ENCODE measurements at places on chromosomes 1 and 21.

DNA sequence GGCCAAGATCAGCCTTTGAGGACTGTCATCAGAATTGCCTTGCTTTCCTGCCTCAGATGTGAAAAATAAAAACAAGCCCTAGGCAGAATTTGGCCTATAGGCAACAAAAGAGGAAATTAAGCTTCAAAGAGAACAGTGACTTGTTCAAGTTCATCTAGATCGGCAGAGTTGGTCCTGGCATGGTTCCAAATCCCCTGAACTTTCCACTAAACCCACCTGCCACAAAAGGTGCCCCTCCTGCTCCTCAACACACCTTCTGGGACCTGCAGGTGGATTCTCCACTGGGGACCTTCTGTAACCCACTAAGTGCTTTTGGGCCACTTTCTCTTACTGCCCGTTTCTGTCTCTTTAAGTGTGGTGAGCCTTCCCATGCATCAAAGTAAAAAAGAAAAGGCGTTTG lies 42.5 kb upstream of the LRRN2 start:
- no peak for DNase-seq

- DNase-seq: no peak
Observed at GRCh38 chr1:230119340-230119739, 52.3 kb downstream of the GALNT2 start.

- no peak for DNase-seq
Observed at GRCh38 chr1:92655197-92655801, 129.6 kb downstream of the EVI5 start.

DNA sequence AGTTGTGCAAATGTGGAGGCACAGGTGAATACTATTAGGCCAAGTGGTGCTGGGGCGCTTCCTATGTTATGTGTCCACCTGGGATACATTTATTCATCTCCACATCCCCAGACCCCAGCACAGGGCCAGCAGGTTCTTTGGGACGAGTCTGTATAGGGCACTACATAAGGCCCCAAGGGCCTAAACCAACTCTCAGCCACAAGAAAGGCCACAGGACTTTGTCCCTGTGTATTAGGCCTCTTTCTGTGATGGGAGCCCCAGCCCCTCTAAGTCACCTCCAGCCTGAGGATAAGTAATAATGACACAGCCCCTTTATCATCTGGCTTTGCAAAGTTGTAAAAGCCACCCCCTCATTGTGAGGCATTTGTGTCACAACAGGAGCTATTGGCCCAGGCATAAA lies 79.2 kb upstream of the CD1D start:
- DNase-seq: no peak

GRCh38 chr1:91894036-91894761 lies 8.2 kb upstream of the TGFBR3 start:
- no peak for DNase-seq

GRCh38 chr1:18637962-18638834 lies 7.6 kb downstream of the PAX7 start:
- no peak for DNase-seq

GRCh38 chr1:62230718-62231117 lies 36.1 kb downstream of the L1TD1 start:
- no peak for DNase-seq

GRCh38 chr1:170310014-170310405 lies 164.3 kb downstream of the NTMT2 start:
- DNase-seq: no peak

GRCh38 chr1:21234779-21235178 lies 55.5 kb downstream of the ECE1 start:
- no peak for DNase-seq

DNA sequence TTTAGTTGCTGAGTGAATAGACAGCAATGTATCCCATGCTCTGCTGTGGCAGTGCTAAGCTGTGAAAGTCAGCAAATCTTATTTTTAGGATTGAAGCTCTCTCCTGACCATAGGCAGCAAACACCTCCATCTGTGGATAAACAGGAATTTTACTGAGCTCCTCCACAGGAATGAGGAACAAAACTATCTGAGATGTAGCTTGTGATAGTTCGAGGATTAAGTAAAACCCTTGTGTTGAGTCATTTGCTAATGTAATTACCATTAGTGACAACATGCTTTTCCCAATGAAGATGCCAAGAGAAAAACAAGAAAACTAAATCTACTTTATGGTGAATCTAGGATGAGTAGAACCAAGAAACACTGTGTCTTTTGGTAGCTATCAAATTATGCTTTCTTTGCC lies 122.7 kb downstream of the CLEC20A start:
- no peak for DNase-seq

- DNase-seq: no peak
Observed at GRCh38 chr1:212630158-212630900, 21.8 kb downstream of the ATF3 start.

DNA sequence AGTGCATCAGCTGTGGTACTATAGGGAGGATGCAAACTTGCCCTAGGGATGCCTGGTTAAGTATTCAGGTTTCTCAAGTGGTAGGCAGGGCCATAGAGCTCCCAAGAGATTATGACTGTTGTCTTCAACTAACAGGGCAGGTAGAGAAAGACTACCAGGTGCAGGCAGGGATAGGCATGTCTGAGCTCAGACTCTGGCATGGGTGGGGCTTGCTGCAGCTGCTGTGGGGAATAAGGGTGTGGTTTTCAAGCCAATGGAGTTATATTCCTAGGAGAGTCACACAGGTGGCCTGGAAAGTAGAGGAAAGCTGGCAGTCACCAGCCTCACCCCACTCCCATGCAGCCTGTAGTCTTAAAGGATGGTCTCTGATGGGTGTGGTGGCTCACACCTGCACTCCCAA lies 673.4 kb upstream of the ADGRL4 start:
- DNase-seq: no peak

GRCh38 chr1:56948403-56949023 lies 17.3 kb downstream of the C8B start:
- DNase-seq: peak; percentile 14

GRCh38 chr1:175089136-175089718 lies 21.6 kb downstream of the TNN start:
- no peak for DNase-seq

DNA sequence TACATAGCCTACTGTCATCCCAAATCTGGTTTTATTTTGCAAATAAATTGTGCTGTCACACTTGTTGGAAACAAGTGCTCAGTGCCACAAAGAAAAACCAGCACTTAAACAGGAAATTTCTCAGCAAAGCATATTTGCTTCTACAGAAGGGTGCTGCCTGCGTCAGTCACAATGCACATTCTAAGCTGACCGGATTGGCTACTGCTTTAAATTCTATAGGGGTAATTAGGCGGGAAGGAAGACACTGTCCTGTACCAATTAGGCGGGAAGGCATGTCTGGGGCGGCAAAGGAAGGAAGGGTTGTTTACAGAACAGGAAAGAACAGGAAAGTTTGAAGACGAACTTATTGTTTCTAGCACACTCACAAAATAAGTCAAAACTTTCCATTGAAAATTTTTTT lies 2.8 kb downstream of the IFI16 start:
- DNase-seq: no peak

DNA sequence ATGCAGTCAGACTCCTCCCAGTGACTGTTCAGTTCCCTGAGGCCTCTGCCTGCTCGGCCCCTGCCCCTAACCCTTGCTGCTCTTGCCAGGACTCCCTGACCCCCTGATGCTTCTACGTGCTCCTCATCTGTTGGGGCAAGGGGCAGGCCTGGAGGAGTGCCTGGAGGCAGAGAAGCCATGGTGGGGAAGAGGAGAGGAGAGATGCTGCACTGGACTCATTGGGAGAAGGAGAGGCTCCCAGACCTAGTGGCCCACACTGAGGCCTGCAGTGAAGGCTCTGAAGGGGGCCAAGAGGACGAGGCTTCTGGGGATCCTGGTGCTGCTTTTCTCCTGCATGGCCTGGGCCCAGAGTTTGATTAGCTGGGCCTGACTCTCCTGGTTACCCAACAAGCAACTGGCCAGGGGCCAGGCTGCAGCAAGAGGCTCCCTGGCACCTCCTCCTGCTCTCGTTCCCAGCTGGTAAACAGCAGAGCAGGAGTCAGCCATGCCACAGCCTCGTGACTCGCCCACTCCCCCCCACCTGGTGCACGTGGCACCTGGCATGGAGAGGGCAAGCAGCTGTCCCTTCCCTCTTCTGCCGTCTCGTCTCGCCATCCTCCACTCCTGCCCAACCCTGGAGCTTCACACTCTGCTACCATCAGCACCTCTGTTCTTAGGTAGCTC lies 847 bp upstream of the RORC start:
- DNase-seq: peak; percentile 28

DNA sequence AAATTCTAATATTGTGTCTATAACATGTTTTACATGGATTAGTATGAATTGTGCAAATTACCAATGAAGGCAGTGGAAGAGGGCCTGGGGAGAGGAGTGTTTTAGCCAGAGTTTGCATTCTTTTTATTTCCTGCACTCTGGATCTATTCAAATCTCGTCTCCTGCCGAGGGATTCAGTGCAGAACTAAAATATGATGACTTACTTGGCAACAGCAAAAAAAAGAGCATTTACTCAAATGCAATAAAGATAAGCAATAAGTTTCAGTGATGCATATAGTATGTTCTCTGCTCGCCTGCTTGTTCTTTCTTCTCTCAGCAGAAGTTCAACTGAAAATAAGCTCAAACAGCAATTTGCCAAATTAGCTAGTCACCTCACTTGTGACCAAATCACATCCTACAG lies 33.4 kb upstream of the NRIP1 start:
- DNase-seq: no peak
